ENCODE measurements at places on chromosomes 7 and 10.
A peak's percentile ranks its signal among the peaks of the same experiment; 100 is the strongest.

GRCh38 chr7:10804770-10805169 is 168.9 kb upstream of the PHF14 start:
- DNase-seq = no peak

- no peak for DNase-seq
These were observed 191.2 kb downstream of the CXCL12 start for GRCh38 chr10:44193567-44194220.

GRCh38 chr7:158377800-158378623 is 209.6 kb downstream of the PTPRN2 start:
- no peak for DNase-seq

- no peak for DNase-seq
These were observed 730.5 kb downstream of the ZWINT start for GRCh38 chr10:55630491-55631056.

GRCh38 chr7:152663148-152663740 is 12.7 kb downstream of the XRCC2 start:
- DNase-seq = no peak

- no peak for DNase-seq
These were observed 18.7 kb downstream of the ZNF786 start for GRCh38 chr7:149071641-149072437.

- DNase-seq = no peak
These were observed 1160.1 kb downstream of the GATA3 start for GRCh38 chr10:9214618-9215017.

GRCh38 chr10:74900297-74900696 is 73.9 kb downstream of the KAT6B start:
- DNase-seq = no peak

- no peak for DNase-seq
These were observed 83.5 kb downstream of the IDE start for GRCh38 chr10:92490387-92490786.

GRCh38 chr7:22851145-22851544 is 28.5 kb upstream of the TOMM7 start:
- no peak for DNase-seq

DNA sequence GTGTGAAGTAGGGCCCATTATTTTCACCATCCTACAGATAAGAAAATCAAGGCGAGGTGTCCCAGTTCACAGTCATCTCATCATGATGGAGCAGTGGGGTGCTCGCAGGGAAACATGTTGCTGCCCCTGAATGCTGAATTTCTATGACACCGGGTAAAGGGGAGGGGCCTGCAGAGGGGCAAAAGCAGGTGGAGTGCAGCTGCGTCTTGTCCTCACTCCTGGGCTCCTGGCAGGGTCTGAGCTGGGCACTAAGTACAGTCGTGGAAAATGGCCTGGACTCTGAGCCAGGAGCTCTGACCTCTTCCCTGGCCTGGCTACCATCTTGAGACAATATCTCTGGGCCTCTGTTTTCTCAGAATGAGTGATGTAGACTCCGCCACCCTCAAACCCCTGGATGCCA is 253.1 kb upstream of the PITRM1 start:
- no peak for DNase-seq

GRCh38 chr10:6204063-6204340 is 1.3 kb downstream of the PFKFB3 start:
- DNase-seq = peak; percentile 5

GRCh38 chr10:58384999-58385783 is at the start of gene TFAM:
Gene TFAM (plus strand): TSS chr10:58385410. CDS start chr10:58385548, 138 bp downstream.
- DNase-seq = peak; percentile 86

DNA sequence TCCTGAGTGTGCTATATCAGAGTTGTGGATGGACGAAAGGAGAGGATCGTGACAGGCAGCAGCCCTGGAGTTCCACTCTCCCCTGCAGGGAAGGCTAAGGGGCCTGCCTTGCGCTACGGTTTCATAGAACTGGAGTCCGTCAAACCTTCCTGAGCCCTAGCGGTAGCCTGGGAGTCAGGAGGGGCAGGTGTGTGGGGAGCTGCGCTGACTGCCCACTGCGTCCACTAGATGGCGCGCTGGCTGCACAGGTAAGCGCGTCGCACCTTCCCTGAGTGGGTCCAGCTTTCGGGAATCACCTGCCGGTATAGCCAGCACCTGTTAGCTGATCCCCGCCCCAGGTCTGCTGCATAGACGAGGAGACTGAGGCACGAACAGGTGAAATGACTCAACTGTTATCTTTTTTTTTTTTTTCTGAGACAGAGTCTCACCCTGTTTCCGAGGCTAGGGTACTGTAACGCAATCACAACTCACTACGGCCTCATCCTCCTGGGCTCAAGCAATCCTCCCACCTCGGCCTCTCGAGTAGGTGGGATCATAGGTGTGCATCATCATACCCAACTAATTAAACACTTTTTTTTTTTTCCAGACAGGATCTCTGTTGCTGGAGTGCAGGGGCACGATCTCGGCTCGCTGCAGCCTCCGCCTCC is 20.2 kb upstream of the BAIAP2L1 start:
- DNase-seq = no peak

DNA sequence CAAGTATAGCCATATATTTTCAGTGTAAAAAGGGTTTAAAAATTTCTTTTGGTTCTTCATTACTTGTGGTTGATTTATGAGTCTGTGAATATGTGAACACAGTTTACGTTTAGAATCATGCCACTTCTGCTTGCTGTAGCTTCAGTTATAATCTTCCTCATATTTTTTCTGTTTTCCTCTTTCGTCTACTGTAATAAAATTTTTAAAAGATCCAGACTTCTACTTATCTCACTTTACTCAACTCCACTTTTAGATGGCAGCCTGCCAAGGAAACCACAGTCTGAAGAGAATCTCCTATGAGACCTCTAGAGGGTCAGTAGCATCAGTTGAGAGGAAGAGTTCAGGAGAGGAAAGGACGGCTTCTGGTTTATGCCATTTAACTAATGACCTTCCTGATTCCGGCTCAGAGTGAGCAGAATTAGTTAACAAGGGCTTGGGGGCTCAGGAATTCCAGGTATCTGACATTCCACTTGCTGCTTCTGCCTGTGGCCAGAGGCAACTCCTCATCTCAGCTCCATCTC is 21.4 kb downstream of the CREB5 start:
- no peak for DNase-seq

GRCh38 chr7:47244692-47245091 is 337.2 kb downstream of the TNS3 start:
- no peak for DNase-seq

- DNase-seq = no peak
These were observed 39.2 kb downstream of the CD36 start for GRCh38 chr7:80677629-80678028.

GRCh38 chr7:114981323-114981722 is 59.4 kb downstream of the MDFIC start:
- DNase-seq = no peak

DNA sequence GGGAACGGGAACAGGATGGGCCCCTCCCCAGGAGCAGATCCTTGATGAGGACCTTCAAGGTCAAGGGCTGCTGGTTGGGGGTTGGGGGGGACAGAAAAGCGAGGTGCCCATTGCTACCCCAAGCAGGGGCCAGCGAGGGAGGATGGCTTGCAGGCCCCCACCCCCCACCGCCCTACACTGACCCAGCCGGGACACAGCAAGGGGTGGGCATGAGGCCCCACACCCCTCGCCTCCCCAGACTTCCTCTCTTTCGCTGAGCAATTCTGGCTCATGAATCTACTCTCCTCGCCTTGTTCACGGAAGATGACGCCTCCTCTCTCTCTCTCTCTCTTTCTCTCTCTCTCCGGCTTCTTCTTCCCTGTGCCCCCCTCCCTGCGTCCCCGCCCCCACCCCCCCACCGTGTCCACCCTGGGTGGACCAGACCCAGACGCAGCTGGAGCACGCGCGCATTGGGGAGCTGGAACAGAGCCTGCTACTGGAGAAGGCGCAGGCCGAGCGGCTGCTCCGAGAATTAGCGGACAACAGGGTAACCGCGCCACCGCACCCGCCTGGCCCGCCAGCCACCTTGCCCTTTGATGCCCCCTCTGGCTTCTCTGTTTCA is 81.1 kb upstream of the GTF2IRD1 start:
- no peak for DNase-seq

GRCh38 chr10:69661414-69662172 is 31.5 kb downstream of the FAM241B start:
- DNase-seq = no peak

GRCh38 chr7:25802473-25802872 is 349.5 kb upstream of the NFE2L3 start:
- DNase-seq = no peak

GRCh38 chr7:100884736-100885439 is 4.6 kb downstream of the UFSP1 start:
- no peak for DNase-seq

DNA sequence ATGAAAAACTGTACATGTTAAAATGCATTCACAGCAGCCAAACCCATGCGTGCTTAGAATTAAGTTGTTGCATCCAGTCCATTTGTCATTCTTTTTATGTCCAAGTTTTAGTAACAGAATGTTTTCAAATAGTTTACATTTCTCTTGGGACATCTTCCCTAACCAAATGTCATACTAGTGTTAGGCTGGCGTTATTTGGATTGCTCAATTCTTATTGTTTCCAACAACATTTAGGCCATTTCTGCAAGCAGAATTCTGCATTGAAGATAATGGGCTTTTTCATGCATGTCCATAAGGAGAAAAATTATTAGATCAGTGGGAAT is 203.0 kb downstream of the HIBADH start:
- DNase-seq = no peak

GRCh38 chr10:132535065-132535651 is 2.4 kb upstream of the INPP5A start:
- DNase-seq = no peak

- DNase-seq = no peak
These were observed 58.2 kb upstream of the PDGFA start for GRCh38 chr7:577741-578370.

GRCh38 chr10:13614530-13615332 is 28.0 kb downstream of the PRPF18 start:
- no peak for DNase-seq

DNA sequence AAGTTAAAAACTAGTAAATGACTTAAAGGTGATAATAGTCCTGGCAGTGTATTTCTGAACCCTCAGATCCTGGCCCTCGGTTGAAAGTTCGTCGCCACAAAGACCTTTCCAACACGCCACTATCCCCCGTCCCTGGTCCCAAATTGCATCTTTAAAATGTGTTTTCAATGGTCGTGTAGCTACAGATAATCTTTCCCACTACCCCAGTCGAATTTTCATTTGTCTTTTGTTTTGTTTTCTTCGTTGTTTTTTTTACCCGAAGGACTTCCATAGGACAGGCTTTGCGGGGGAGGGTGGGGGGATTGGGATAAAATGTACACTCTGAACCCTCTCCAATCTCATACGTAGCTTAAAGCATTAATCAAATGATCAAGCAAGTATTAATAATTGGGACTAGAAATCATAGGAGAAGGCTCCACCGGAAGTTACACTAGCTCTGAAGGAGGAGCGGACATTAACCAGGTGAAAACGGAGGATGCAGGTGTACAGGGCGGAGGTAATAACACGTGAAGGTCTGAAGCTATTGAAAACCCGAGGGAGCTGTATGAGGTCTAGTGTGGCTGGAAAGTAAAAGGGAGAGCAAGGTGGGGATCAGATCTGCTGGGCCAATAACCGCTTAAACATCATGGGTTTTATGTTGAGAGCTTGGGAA is 32.8 kb upstream of the PHF14 start:
- DNase-seq = no peak

DNA sequence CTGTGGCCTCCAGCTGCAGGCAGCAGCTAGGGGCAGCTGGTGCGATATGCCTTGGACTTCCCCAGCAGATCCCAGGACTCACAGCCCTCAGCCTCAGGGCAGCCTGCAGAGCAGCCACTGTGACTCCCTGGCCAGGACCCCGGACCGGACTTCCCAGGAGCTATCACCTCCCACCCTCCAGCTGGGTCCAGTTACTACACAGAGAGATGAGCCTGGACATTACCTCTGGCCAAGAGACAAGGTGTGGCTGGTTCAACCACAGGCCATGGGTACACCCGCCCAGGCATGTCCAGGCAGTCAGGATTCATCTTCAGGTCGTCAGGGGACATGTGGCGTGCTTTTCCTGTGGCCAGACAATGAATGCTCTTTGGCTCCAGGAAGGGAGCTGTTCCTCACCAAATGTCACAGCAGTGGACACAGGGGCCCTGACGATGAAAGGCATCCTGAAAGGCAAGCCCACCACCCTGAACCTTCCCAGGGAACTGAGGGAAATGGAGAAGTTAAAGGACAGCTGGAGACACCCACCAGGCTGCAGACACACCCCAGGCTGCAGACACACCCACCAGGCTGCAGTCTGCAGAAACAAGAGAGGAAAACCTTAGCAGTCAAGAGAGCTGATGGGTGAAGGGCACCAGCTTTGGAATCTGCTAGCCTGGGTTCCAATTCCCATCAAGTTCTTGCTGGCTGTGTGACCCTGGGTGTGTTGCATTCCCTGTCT is 25.8 kb upstream of the NANOS1 start:
- DNase-seq = no peak

- DNase-seq = no peak
These were observed 2.0 kb downstream of the REPIN1 start for GRCh38 chr7:150370612-150371071.

GRCh38 chr10:20455774-20456173 is 441.3 kb downstream of the NEBL start:
- no peak for DNase-seq

GRCh38 chr7:2289621-2290020 is 24.6 kb downstream of the SNX8 start:
- DNase-seq = no peak

DNA sequence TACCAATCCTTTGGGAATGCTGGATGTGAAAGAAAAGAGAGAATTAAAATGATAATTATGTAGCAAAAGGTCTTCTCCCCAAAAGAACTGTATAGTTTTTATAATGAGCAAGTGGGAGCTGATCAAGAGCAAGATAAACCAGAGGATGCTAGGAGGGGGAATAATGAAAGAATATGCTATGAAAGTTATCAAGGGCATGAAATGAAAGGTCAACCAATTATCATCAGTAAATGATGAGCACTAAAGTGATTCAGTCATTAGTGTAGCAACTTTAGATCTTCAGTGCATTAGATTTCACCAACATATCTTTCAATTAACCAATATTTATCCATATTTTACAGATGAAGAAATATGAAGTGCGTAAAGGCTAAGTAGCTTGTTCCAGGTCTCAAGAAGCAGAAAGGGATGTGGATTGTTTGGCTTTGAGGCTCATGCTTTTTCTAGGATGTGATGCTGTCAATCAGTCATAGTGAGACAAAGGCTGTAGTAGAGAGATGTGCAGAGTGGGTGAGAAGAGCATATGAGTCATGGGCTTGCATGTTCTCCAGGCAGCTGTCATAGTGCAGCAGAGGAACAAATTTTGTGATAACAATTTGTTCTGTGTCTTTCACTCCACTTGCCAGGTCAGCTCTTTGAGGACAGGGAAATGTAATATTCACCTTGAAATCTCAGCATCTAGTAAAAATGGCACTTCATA is 5.7 kb upstream of the OR2F2 start:
- DNase-seq = no peak

- DNase-seq = no peak
These were observed 25.0 kb downstream of the IFIT3 start for GRCh38 chr10:89352802-89353201.

- no peak for DNase-seq
These were observed 146.6 kb upstream of the FRMD4A start for GRCh38 chr10:14477408-14477710.

DNA sequence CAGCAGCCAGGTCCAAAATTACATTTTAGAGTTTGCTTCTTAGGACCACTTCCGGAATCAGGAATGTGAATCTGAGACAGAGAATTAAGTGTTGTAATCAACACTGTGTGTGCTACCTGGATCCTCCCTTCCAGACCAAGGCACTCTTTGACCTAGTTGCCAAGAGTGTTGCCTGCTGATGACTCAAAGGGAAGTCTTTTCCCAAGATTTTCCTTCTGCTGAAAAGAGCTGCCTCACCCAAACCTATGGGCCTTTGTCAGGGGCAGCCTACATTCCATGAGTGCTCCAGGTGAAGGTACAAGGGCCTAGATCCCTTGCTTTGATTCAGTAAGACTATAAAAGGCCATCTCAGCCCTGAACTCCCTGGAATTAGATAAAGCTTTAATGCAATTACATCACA is 712.5 kb upstream of the ANKRD30A start:
- DNase-seq = no peak
